ENCODE measurements at places on chromosomes 4 and X.

DNA sequence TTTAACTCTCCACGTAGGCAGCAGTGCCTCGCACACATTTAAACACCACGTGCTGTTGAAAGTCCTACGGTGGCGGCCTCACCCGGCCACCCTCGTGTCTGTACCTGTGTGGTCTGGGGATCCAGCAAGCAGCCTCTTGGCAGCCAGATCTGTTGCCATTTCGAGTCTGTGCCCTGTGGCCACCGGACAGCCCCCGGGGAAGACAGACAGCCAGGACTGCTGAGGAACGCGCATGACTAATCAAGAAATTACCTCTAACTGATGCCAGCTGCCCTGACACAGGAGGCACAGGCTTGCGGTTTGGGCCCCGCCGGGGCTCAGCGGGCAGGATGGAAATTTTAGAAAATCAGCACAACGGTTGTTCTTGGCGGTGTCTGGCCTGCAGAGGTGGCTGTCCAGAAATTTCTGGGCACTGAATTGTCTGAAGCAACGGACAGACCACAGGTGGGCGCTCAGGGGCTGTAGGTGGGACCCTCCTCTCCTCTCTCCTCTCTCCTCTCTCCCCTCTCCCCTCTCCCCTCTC is 15.6 kb upstream of the ASMTL start:
- DNase-seq = no peak

DNA sequence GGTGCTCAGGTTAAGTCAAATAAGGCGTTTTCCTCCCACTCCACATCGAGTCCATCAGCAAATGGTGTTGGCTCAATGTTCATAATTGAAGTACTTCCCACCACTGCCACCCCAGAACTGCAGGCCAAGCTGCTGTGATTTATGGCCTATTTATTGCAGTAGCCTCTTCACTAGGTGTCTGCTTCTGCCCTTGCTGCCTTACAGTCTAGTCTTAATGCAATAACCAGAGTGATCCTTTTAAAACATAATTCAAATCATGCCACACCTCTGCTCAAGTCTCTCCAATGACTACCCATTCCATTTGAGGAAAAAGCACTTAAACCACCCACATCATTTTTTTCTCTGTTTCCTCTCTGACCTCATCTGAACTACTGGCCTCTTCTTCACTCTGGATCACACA is 220.3 kb downstream of the KCNIP4 start:
- DNase-seq = no peak

- DNase-seq = peak; percentile 48
Measured at GRCh38 chrX:26411045-26411444, 195.1 kb downstream of the MAGEB5 start.

DNA sequence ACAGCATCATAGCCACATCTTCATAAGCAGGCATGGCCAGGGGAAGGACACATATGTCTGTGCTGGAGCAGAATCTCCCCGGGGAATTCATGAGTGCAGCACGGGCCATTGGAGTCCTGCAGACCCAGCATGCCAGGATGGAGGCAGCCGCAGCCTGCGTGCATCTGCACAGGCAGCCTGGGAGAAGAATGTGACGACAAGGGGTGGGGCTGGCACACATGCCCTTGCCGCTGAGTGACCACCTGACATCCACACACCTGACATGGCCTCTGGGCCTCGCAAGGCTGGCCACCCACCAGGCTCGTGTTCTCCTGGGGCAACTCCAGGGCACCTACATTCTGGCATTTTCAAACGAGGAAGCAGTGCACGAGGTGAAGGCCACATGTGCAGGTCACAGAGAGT is 66.2 kb upstream of the AFAP1 start:
- DNase-seq = no peak

- no peak for DNase-seq
Measured at GRCh38 chrX:129108936-129109335, 414.4 kb downstream of the SMARCA1 start.

DNA sequence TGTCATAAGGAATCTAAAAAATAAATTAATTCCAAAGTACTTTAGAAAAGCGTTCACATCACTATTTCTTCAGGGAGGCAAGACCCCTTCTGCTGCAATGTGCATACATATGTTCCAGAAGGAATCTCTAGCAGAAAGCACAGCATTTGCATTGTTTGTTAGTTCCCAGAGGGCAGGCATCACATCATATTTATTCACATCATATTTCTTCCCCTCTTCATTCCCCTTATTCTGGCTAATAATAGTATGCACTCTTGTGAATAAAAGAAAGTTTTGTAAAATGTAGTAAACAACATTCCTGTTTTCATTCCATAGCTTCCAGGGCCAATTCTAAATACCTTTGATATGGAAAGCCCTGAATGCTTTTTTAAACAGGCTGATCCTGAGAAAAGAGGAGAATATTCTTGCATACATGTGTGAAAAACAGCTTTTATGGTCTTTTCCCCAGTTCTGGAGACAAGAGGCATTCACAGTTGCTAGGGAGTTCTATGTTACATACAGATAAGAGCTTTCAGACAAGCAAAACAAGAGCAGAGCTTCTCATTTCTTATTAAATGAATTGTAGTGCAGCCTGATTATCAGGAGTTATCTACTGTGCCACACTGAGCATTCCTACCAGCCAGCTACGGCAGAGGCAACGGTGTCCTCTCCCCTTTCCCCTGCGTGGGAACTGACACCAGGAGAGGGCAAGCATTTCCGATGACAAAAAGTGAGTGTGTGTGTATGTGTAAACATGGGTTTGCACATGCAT is 15.2 kb downstream of the GATB start:
- DNase-seq = peak; percentile 49

DNA sequence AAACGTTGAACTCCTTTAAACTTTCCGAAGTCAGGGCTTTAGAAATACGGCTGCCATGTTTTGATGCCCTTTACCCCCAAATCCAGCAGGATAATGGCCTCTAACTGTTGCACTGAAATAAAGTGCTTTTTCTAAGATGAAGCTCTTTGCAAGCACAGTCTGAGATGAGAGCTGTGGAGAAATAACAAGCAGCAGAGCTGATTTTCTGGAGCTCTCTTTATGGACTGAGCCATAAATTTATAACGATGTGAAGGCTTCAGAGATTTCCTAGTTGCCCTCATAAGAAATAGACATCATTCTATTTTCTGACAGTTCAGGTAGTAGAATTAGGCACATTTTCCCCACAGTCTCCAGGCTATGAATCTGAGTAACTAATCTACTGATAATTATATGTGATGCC is 567.3 kb downstream of the PDHA2 start:
- no peak for DNase-seq

DNA sequence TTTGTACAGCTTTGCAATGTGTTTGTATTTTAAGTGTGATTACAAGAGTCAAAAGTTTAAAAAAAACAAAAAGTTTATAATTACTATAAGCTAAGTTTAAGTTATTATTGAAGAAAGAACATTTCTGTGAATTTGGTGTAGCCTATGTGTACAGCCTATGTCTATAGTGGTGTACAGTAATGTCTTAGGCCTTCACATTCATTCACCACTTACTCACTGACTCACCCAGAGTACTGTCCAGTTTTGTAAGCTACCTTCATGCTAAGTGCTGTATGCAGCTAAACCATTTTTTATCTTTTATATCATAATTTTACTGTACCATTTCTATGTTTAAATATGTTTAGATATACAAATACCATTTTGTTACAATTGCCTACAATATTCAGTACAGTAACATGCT is 182.3 kb downstream of the RPA4 start:
- peak; percentile 22 for DNase-seq

DNA sequence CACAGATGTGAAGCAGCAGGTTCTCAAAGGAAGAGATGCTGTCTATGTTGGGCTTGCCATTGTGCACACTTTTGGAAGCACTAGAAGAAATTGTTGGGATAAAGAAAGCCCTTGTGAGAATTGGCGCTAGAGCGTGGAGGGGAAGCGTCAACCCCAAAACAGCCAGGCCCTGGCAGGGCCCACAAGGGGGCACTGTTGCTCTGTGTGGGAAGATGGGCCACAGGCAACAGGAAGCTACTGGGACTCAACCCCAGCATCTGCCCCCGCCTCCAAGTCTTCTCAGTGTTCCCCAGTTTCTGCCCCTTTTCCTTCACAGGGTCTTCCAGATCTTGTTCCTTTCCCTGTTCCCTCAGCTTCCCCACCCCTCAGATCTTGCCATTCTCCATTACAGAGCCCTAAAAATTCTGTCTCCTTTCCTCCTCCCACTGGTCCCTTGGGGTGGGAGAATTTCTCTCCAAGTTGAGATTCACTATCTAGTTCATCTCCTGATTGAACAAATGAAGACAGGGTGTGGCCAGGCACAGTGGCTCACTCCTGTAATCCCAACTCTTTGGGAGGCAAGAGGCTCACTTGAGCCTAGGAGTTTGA is 85.5 kb downstream of the STARD8 start:
- DNase-seq = peak; percentile 43

- peak; percentile 46 for DNase-seq
Measured at GRCh38 chr4:123102897-123103471, 180.6 kb upstream of the NUDT6 start.

- DNase-seq = no peak
Measured at GRCh38 chr4:25050370-25051078, 19.8 kb upstream of the LGI2 start.

Measured in bronchial epithelial cell (primary cell).